ENCODE measurements at places on chromosomes 6 and 20.

- no peak for DNase-seq
These were observed 163.7 kb downstream of the RALGAPA2 start for GRCh38 chr20:20548527-20549266.

- DNase-seq: no peak
These were observed 950 bp downstream of the KCTD20 start for GRCh38 chr6:36443471-36444428.

DNA sequence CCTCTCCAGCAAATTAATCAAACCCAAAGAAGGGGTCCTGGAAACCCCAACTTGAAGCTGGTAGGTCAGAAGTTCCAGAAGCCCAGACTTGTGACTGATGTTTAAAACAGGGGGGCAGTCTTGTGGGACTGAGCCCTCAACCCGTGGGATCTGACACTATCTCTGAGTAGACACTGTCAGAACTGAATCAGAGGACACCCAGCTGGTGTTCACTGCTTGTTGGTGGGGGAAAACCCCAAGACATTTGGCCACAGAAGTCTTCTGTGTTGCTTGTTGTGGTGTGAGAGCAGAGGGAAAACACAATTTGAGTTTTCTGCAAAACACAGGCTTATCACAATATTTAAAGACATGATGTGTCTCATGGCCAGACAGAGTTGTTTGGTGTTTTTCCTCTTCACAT lies 29.9 kb downstream of the KIF13A start:
- no peak for DNase-seq

GRCh38 chr6:4055420-4056041 lies 23.4 kb downstream of the FAM217A start:
- no peak for DNase-seq

- no peak for DNase-seq
These were observed 220.3 kb upstream of the LRFN2 start for GRCh38 chr6:40807484-40807883.

GRCh38 chr6:85482206-85482904 lies 32.5 kb downstream of the NT5E start:
- no peak for DNase-seq

- no peak for DNase-seq
These were observed 85.4 kb downstream of the CBFA2T2 start for GRCh38 chr20:33575282-33575681.

- no peak for DNase-seq
These were observed 152.4 kb downstream of the PAK5 start for GRCh38 chr20:9686455-9686854.

DNA sequence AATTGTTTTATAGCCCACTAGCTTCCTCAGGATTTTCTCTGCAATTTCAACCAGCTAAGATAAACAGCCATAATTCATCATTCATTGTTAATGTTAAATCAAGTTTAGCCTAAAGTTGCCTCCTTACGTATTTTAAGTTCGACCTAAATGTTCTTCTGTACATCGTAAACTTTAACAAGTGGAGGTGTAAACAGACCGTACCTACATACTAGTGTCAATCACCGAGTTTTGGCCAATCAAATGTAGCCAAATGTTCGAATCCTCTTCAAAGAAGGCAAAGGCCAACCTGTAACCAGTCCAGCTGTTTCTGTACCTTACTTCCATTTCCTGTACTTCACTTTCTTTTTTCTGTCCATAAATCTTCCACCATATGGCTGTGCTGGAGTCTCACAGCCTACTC lies 13.5 kb downstream of the MBOAT1 start:
- no peak for DNase-seq

GRCh38 chr6:75893776-75894152 lies 144.7 kb downstream of the MYO6 start:
- no peak for DNase-seq

GRCh38 chr6:156777577-156778453 lies 637 bp downstream of the ARID1B start:
- DNase-seq: no peak

DNA sequence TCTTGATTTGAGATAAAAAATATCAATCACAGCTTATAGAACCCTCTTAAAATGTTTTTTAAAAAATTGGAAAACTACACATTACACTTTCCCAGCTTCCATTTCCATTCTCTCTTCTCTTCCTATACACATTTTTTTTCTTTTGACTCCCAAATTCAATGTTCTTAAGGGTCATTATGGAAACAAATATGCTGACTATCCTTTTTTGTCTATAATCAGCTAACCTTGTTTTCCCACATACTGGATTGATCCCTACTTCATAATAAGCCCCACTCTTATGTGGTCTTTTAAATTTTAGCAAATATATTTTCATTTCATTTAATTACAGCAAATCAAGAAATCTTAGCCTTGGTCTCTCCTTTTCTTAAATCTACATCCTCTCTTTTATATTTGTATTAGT lies 378.4 kb downstream of the MEI4 start:
- no peak for DNase-seq

DNA sequence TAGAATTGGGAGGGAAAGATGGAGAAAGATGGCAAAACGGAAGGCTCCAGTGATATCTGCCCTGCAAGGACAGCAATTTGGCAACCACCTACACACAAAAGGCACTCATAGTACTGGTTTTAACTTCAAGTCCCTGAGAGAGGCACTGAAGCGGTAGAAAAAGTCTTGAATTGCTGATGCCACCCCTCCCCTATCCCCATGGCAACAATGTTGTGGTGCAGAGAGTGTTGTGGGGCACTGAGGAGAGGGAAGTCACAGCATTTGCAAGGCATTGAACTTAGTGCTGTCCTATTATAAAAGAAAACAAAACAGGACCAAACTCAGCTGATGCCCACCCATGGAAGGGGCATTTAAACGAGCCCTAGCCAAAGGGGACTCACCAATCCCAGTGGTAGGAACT lies 343.7 kb downstream of the HAO1 start:
- DNase-seq: peak; percentile 59

DNA sequence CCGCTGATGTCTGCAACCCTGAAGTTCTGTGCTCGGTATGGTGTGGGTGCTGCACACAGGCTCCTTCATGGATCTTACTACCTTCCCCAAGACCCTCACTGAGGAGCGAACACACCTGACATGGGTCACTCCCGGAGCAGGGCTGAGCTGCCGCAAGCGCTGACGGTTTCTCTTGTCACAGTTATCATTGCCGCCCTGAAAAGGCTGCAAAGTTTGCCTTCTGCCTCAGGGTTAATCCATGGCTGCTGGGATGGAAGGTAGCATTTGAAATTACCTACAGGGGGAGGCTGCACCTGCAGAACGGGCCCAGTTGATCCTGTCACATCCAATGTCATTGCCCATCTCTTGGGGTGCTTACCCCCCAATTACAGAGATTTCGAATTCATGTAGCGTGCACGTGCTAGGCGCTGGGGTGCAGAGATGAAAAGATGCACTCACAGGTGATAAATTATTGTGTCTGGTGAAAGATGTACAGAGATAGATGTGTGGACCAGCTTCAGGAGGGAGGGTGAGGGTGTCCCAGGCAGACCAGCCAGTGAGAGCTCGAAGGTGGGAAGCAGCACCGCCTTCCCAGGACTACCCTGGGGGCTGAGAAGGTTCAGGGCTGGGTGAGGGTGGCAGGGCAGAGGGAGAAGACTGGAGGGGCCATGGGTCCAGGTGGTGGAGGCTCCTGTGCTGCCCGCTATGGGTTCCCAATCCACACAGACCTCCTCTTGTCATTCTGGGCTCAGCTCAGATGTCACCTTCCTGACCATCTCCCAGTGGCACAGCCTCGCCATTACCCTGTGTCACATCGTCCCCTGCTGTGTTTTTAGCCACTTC lies 120.1 kb downstream of the SYCP2 start:
- DNase-seq: no peak

- DNase-seq: no peak
These were observed 168.3 kb upstream of the JAG1 start for GRCh38 chr20:10842116-10842515.

DNA sequence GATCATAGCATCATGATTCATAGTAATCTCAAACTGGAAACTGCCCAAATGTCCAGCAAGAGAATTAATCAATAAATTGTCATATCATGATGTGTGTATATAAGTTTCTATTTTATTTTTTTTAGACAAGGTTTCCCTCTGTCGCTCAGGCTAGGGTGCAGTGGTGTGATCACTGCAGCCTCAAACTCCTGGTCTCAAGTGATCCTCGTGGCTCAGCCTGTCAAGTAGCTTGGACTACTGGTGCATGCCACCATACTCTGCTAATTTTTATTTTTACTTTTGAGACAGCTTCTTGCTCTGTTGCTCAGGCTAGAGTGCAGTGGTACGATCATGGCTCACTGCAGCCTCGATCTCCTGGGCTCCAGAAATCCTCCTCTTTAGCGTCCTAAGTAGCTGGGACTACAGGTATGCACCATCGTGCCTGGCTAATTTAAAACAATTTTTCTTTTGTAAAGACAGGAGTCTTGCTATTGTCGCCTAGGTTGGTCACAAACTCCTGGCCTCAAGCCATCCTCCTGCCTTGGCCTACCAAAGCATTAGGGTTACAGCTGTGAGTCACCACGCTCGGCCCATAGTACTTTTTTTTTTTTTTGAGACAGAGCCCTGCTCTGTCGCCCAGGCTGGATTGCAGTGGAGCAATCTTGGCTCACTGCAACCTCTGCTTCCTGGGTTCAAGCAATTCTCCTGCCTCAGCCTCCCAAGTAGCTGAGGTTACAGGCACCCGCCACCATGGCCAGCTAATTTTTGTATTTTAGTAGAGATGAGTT lies 8.7 kb upstream of the ATRN start:
- no peak for DNase-seq

DNA sequence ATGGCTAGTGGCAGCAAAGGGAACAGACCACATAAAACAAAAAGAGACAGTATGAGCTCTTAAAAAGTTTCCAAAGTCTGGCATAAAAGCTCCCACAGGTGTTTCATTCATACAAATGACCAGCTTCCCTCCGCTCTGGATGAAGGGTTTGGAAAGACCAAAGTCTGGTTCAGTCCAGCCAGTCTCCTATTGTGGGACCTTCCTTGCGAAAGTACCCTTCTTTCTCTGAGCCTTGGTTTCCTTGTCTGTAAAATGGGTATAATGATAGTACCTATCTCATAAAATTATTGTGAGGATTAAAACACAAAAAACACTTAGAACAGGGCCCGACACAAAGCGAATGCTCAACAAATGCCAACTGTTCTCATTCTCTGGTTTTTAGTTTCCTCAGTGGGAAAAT lies 77.2 kb downstream of the UNC5CL start:
- no peak for DNase-seq
